Central memory CD8-positive, alpha-beta T cell (primary cell): ENCODE measurements at places on chromosomes 3 and 15.

GRCh38 chr3:179853176-179853575 is 183.6 kb downstream of the PEX5L start:
- peaks cover 8% of the 10 kb centered on the region for H3K27me3 ChIP-seq
- H3K27ac ChIP-seq = no peak overlapping the region
- H3K4me3 ChIP-seq = no peak overlapping the region
- no peaks in the 10 kb centered on the region for H3K4me1 ChIP-seq
- H3K36me3 ChIP-seq = no peaks in the 10 kb centered on the region
- no peak for DNase-seq

GRCh38 chr15:41780266-41780665 is 6.0 kb downstream of the MAPKBP1 start:
- peaks cover 5% of the 10 kb centered on the region for H3K36me3 ChIP-seq
- H3K27ac ChIP-seq = no peak overlapping the region
- peaks cover 58% of the 10 kb centered on the region for H3K4me1 ChIP-seq
- no peak for DNase-seq
- H3K27me3 ChIP-seq = no peaks in the 10 kb centered on the region

DNA sequence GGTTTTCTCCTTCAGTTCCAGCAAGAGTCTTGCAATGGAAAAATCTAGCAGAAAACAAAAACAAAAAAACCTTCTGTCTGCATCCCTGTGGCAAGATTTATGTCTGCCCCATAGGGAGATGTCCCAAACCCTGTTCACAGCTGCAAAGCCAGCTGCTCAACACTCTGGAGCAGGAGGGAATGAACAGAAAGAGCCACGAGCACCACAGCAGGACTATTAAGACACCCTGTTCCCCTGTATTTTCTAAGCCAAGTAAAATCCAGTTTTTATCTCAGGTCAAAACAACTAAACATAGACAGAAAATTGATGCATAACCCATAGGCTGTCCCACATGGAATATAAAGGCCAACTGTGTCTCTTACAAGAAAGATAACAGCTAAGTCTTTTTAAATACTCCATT is 357.9 kb downstream of the LSAMP start:
- no peaks in the 10 kb centered on the region for H3K36me3 ChIP-seq
- no peak for DNase-seq
- no peaks in the 10 kb centered on the region for H3K27me3 ChIP-seq
- H3K27ac ChIP-seq = no peak overlapping the region
- H3K4me1 ChIP-seq = no peaks in the 10 kb centered on the region

- no peaks in the 10 kb centered on the region for H3K4me1 ChIP-seq
- no peak overlapping the region for H3K4me3 ChIP-seq
- H3K27ac ChIP-seq = no peak overlapping the region
These were observed 3.2 kb downstream of the HTR3E start for GRCh38 chr3:184099806-184100686.

DNA sequence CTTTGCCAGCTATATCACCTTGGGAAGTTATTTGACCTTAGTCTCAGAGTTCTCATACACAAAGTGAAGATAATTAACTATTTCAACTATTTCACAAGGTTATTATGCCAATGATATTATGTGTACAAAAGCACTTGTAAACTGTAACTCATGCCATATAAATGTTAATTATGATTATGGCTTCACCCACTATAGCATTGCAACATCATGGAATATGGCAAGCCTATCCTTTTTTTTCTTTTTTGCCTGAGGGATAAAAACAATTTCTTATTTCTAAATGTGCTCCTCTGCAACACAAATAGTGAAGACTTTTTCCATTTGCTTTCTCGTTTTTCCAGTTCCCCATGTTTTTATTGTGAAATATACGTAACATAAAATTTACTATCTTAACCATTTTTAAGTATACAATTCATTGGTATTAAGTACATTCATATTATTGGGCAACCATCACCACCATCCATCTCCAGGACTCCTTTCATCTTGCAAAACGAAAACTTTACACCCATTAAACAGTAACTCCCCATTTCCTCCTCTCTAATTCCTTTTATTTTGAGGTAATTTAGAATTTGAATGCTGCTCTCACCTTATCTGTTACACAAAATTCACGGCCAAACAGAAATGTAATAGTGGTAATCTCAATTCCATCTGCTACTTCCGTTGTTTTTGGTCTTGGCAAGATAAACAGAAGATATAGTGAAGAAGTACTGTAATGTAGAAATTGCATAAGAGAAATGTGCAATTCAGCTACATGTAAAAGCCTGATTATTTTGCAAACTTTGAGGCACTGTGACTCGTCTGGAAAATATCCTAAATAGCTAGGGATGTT is 46.3 kb downstream of the NANOGP8 start:
- DNase-seq = no peak
- H3K4me1 ChIP-seq = no peaks in the 10 kb centered on the region
- H3K4me3 ChIP-seq = no peak overlapping the region
- H3K36me3 ChIP-seq = no peaks in the 10 kb centered on the region
- no peak overlapping the region for H3K27ac ChIP-seq

DNA sequence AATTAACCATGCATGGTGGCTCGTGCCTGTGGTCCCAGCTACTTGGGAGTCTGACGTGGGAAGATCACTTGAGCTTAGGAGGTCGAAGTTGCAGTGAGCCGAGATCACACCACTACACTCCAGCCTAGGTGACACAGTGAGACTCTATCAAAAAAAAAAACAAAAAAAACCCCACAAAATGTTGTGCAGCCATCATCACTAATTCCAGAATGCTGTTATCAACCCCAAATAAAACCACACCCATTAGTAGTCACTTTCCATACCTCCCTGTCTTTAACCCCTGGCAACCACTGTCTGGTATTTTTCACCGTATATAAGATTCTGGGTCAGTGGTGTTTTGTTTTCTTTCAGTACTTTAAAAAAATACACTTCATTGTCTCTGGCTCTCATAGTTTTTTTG is 16.6 kb downstream of the HMCES start:
- H3K4me3 ChIP-seq = no peak overlapping the region
- no peak overlapping the region for H3K27ac ChIP-seq
- H3K27me3 ChIP-seq = no peaks in the 10 kb centered on the region

GRCh38 chr3:57681691-57682090 is 11.2 kb downstream of the DENND6A start:
- no peaks in the 10 kb centered on the region for H3K27me3 ChIP-seq
- peaks cover 21% of the 10 kb centered on the region for H3K36me3 ChIP-seq
- peak overlapping the region; percentile 41 for H3K4me3 ChIP-seq
- no peak for DNase-seq
- H3K27ac ChIP-seq = peak overlapping the region; percentile 93

DNA sequence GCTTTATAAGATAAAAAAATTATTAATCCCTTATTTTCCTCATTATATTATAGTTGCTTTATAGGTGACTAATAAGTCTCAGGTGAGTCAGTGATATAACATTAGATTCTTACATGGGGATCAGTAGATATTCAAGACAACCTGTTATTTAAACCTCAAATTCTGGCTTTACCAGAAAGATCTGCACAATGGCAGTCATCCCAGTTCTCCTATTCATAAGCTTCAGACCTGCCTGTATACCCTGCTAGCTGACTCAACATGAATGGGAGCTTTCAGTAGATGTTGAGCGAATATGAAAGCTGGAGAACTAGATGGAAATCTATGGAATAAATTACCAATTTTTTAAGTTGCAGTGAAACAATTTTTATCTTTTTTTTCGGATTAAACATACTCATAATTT is 20.5 kb upstream of the CCDC54 start:
- H3K36me3 ChIP-seq = no peaks in the 10 kb centered on the region
- DNase-seq = no peak
- peaks cover 24% of the 10 kb centered on the region for H3K27me3 ChIP-seq
- no peak overlapping the region for H3K4me3 ChIP-seq
- H3K4me1 ChIP-seq = no peaks in the 10 kb centered on the region
- no peak overlapping the region for H3K27ac ChIP-seq

GRCh38 chr3:96101006-96101560 is 713.3 kb upstream of the EPHA6 start:
- H3K27ac ChIP-seq = no peak overlapping the region
- no peaks in the 10 kb centered on the region for H3K27me3 ChIP-seq
- H3K4me3 ChIP-seq = no peak overlapping the region

GRCh38 chr3:25542492-25543039 is 114.5 kb downstream of the RARB start:
- no peaks in the 10 kb centered on the region for H3K4me1 ChIP-seq
- no peak overlapping the region for H3K27ac ChIP-seq
- peaks cover 26% of the 10 kb centered on the region for H3K27me3 ChIP-seq
- no peak overlapping the region for H3K4me3 ChIP-seq
- H3K36me3 ChIP-seq = no peaks in the 10 kb centered on the region
- DNase-seq = no peak

DNA sequence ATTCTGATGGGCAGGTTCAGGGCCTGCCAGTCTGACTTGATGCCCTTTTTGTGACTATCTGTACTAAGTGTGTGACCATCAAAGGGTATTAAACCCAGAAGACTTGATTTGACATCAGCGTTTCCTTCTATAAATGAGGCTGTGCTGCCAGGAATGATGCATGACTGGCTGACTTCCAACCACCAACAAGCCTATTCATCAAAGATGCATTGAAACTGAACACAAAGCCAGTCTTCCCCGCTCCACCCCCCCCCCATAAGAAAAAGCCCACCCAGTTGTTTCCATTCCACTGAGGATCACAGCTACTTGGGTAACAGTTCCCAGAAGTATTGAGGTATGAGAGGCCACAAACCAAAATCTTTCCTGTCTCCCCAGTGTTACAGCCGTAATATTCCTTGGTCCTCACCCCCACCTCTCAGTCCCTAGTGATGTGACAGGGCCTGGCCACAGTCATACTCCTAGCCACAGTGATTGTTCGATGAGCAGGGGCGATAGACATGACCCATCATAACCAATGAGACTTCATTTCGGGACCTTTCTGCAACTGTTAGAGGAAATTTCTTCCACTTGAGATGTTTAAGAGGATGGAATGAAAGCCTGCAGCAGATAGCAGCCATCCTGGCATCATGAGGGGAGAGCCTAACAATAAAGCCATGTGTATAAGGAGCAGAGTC is 22.6 kb downstream of the SH3BP5 start:
- peak overlapping the region; percentile 86 for H3K27ac ChIP-seq
- H3K4me3 ChIP-seq = peak overlapping the region; percentile 45
- H3K36me3 ChIP-seq = peaks cover 8% of the 10 kb centered on the region
- no peaks in the 10 kb centered on the region for H3K27me3 ChIP-seq

DNA sequence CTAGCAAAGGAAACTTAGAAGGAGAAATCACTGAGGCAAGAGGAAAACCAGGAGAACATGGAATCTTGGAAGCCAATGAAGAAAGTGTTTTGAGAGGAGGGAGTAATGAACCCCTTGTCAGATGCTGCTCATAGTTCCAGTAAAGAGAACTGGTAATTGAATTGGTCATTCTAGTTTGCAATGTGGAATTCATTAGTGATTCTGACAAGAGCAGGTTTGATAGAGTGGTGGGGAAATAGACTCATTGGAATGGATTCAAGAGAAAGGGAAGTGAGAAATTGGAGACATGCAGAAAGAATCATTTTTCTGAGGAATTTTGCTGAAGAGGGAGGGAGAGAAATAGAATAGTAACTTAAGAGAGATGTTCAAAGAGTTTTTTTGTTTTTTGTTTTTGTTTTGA is 21.0 kb downstream of the GLCE start:
- no peaks in the 10 kb centered on the region for H3K27me3 ChIP-seq
- H3K27ac ChIP-seq = no peak overlapping the region
- no peak overlapping the region for H3K4me3 ChIP-seq
- no peaks in the 10 kb centered on the region for H3K36me3 ChIP-seq

DNA sequence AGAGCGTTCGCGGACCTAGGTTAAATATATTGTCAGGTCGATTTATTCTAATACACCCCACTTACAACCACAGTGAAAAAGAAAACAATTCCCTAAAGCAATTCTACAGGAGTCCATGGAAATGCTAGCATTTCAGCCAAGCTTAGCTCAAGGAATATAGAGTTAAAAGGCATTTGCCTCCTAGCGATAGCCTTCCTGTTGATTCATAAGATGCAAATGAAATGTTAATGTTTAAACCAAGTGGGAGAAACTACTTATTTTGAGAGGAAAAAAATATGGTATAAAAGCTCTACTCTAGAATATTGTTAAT is 1.7 kb upstream of the ALCAM start:
- H3K27me3 ChIP-seq = no peaks in the 10 kb centered on the region
- DNase-seq = no peak
- H3K4me1 ChIP-seq = peaks cover 43% of the 10 kb centered on the region
- peak overlapping the region; percentile 37 for H3K4me3 ChIP-seq
- H3K27ac ChIP-seq = no peak overlapping the region

GRCh38 chr3:170809007-170809974 is 60.7 kb downstream of the RPL22L1 start:
- H3K27ac ChIP-seq = no peak overlapping the region
- H3K4me1 ChIP-seq = peaks cover 6% of the 10 kb centered on the region
- no peak overlapping the region for H3K4me3 ChIP-seq
- peaks cover 22% of the 10 kb centered on the region for H3K27me3 ChIP-seq
- DNase-seq = no peak

GRCh38 chr3:78050276-78051065 is 1010.6 kb downstream of the ROBO2 start:
- no peaks in the 10 kb centered on the region for H3K4me1 ChIP-seq
- H3K27me3 ChIP-seq = no peaks in the 10 kb centered on the region
- no peak for DNase-seq
- no peak overlapping the region for H3K4me3 ChIP-seq

GRCh38 chr15:43204016-43204901 is 16.6 kb downstream of the EPB42 start:
- H3K36me3 ChIP-seq = peaks cover 6% of the 10 kb centered on the region
- peak overlapping the region; percentile 1 for H3K27ac ChIP-seq
- DNase-seq = no peak
- no peak overlapping the region for H3K4me3 ChIP-seq

GRCh38 chr3:98764472-98764884 is 1.3 kb downstream of the ST3GAL6 start:
- DNase-seq = no peak
- peaks cover 61% of the 10 kb centered on the region for H3K27me3 ChIP-seq
- no peaks in the 10 kb centered on the region for H3K36me3 ChIP-seq
- no peak overlapping the region for H3K4me3 ChIP-seq

DNA sequence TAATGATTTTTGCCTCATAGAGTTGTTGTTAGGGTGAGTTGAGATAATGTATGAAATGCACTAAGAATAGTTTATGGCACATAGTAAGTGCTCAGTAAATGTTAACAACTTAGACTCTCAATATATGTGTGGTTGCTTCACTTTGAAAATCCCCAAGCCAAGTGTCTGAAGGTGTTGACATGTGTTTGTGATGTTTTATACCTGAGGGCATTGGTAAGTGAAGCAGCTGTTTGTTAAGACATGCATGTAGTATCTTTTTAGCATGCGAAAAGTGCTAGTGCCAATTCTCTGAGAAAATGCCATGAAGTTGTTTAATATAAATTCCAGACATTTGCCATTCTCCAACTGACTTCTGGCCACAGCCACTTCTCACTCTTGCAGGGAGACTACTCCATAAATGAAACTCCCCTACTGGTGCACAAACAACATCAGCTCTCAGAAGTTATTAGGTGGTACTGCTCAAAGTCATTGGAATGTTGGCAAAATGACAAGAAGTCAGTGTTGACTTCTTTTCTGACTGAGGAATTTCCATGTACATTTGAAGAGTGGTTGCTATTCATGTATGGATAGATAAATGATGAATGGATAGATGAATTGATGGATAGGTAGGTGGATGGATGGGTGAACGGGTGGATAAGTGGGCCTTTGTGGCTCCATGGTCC is 103.6 kb upstream of the NUDT16 start:
- H3K27me3 ChIP-seq = no peaks in the 10 kb centered on the region
- no peaks in the 10 kb centered on the region for H3K4me1 ChIP-seq
- no peak for DNase-seq
- no peaks in the 10 kb centered on the region for H3K36me3 ChIP-seq
